ENCODE measurements at places on chromosomes 13 and 19.

- no peak for DNase-seq
Observed at GRCh38 chr13:59472134-59472533, 691.6 kb downstream of the DIAPH3 start.

- DNase-seq = no peak
Observed at GRCh38 chr19:35294859-35295791, 3.2 kb downstream of the MAG start.

GRCh38 chr13:52128714-52129700 lies at the start of gene NEK5:
Gene NEK5, minus strand, starts transcription at chr13:52129073. Its CDS starts 1,591 bp downstream, at chr13:52127482.
- DNase-seq = no peak

DNA sequence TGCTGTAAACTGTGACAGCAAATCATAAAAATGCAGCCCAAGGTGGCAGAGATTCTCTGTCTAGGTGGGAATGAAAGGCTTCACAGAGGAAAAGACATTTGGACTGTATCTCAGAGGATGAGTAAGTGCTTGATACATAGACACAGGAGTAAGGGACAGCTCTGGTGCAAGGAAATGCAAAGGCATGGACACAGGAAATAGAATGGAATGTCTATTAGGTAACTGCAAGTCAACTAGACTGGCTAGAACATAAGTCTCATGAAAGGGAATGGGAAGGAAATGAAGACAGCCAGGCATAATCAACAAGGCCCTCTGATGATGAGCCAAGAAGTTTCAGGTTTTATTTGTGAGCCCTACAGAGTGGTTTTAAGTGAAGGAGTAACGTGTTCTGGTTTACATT lies 321.7 kb downstream of the SUCLA2 start:
- no peak for DNase-seq

DNA sequence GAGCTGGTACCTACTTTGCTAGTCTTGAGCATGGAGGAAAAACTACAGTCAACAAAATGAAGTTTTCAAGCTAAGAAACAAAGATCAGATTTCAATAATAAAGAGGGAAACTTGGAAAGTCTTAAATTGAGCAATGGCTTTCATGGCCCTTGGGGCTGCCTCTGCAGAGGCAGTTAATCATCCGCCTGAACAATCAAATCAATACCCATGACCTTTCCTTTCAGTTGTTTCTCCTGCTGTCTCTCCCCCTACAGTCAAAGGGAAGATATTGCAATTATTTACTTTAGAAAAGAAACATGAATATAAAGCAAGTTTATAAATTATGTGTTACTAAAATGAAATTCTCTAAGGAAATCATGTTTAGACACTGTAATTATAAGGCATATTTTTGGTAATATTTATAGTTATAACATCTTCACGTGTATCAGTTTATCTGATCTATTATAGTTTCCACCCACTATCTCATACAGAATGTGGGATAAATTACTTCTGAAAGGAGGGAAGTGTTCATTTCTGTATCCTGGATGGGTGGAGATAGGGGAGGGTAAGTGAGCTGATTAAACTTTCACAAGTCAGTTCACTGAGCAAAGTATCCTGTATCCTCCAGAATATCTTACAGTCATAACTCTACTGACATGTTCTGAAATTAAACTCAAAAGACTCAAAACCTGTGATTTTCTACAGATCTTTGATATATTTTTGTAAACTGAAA lies 72.4 kb upstream of the TSC22D1 start:
- no peak for DNase-seq

- no peak for DNase-seq
Observed at GRCh38 chr13:35720690-35721554, 244.4 kb upstream of the MAB21L1 start.

DNA sequence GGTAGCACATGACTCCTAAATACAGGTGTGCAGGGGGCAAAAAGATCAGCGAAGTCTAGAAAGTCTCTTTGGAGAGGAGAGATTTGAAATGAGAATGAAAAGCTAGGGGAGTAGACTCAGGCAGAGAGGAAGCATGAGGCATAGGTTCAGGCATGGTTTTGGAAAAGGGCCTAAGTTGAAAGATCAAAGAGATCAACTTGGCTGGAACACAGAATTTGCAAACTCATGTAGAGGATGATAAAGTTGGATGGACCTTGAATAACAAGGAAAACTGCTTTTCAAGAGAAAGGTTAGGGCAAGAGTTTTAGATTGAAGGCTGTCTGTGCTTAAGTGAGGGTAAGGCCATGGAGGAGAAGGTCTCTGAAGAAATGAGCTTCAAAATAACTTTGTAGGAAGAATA lies 47.4 kb upstream of the UBAC2 start:
- DNase-seq = no peak

GRCh38 chr13:20495087-20496023 lies 30.3 kb downstream of the CRYL1 start:
- DNase-seq = no peak

GRCh38 chr13:35477386-35477946 lies 977 bp upstream of the MAB21L1 start:
- no peak for DNase-seq

DNA sequence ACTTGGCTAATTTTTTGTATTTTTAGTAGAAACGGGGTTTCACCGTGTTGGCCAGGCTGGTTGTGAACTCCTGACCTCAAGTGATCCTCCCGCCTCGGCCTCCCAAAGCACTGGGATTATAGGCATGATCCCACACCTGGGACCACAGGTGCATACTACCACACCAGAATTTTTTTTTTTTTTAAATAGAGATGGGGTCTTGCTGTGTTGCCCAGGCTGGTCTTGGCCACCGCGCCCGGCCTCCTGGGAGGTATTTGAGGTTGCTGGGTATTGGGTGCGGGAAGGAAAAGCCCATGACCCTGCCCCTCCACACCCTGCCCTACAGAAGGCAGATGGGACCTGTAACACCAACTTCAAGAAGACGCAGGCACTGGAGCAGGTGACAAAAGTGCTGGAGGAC lies 13.6 kb downstream of the ACTMAP start:
- DNase-seq = no peak

DNA sequence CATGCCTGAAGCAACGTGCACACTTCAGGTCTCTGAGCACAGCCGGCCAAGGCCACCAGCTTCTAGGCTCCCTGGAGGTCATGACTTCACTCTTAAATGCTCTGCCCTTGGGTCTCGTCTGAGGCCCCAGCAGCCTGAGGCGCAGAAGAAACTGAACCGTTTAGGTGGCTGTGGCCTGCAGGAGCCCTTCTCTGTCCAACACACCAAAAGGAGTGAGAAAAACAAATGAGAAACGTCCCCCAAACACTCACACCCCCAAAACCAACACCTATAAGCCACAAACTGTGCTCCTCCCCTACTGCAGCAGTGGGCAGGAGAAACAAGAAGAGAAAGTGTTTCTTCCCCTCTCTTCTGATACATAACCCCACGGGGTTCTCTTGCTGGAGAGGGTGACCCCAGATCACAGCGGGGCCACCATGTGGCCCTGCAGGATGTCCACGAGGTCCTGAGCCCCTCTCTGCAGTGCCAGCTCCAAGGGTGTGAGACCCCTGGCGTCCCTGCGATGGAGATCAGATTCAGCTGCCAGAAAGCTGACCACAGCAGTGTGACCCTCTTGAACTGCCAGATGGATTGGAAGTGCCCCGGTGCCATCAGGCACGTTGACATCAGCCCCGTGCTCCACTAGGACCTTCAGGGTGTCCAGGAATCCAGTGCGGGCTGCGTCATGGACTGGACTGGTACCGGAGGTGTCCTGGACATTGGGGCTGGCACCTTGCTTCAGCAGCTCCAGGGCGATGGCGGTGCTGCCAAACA lies 1.0 kb upstream of the KRI1 start:
- no peak for DNase-seq

DNA sequence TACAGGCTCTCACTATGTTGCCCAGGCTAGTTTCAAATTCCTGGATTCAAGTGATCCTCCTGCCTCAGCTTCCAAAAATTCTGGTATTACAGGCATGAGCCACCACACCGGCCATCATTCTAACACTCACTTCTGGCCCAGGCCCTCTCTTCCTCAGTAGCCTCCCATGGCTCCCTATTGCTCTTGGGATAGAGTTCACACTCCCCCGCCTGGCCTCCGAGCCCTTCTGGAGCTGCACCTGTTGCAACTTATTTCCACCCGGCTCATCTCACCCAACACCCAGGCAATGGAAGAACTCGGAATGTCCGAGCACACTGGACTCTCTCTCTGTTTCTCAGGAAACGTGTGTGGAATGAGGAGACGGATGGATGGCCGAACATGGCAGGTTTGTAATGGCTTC lies 9.0 kb upstream of the SBK3 start:
- DNase-seq = no peak

DNA sequence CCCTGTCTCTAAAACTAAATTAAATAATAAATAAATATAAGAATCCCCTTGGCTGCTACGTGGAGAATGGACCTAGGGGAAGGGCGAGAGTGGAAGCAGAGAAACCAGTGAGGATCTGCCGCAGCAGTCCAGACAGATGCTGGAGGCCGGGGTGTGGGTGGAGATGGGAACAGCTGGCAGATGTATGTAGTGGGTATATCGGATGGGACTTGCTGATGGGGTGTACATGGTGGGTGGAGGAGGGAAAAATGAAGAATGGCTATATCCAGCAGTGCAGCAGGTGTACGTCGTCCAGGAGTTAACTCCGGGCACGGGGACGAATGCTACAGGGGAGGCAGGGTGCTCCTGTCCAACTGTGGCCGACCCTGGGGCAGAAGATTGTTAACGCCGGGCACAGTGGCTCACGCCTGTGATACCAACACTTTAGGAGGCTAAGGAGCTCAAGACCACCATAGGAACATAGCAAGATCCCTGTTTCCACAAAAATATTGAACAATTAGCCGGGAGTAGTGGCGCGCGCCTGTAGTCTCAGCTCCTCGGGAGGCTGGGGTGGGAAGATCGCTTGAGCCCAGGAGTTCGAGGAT lies 654 bp downstream of the CEP89 start:
- no peak for DNase-seq

- DNase-seq = no peak
Observed at GRCh38 chr19:33395561-33396550, 22.3 kb downstream of the CEBPG start.

GRCh38 chr13:94329754-94330551 lies 149.5 kb downstream of the DCT start:
- no peak for DNase-seq

GRCh38 chr19:35657904-35658700 lies 8.2 kb upstream of the UPK1A start:
- no peak for DNase-seq

GRCh38 chr19:23771316-23771715 lies 12.6 kb upstream of the ZNF681 start:
- DNase-seq = no peak

DNA sequence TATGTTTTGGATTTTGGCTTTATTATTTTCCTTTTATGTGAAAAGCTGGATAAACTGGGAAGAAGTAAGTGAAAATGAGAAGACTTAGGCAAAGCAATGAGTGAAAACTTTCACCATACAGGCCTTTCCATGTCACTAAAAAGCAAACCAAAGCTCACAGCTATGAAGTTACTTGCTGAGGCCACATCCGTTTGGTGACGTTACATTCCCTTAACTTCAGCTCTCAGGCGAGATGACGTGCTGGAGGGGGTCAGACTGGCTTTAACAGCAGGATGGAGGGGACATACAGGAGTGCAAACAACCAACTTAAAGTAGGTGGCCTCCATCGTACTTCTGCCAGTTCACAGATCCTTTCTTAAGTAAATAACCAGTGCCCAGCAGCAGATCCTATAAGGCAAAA lies 522.3 kb downstream of the MYO16 start:
- no peak for DNase-seq

- no peak for DNase-seq
Observed at GRCh38 chr19:1882089-1882785, 3.1 kb downstream of the ABHD17A start.

GRCh38 chr13:43482026-43482425 lies 304.7 kb downstream of the ENOX1 start:
- no peak for DNase-seq

DNA sequence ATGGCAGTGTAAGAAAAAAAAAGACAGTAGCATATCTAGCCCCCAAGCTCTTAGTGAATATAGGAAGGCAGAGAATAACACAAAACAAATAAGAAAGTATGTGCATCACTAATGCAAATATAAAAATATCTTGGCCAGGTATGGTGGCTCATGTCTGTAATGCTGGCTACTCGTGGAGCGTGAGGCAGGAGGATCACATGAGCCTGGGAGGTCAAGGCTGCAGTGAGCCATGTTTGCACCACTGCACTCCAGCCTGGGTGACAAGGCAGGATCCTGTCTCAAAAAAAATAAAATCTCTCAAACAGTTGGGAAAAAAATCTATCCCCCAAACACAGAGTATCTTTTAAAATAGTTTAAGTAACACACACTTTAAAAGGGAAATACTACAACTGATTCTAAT lies 17.4 kb downstream of the SPART start:
- DNase-seq = no peak

GRCh38 chr13:101946401-101946800 lies 455.4 kb downstream of the FGF14 start:
- no peak for DNase-seq

- no peak for DNase-seq
Observed at GRCh38 chr13:85970727-85971126, 171.5 kb upstream of the SLITRK6 start.

GRCh38 chr13:75372517-75372916 lies 109.5 kb downstream of the TBC1D4 start:
- no peak for DNase-seq

- DNase-seq = no peak
Observed at GRCh38 chr13:80871481-80871880, 530.6 kb upstream of the SPRY2 start.

GRCh38 chr19:2042485-2043250 lies 8.4 kb downstream of the MKNK2 start:
- DNase-seq = no peak

DNA sequence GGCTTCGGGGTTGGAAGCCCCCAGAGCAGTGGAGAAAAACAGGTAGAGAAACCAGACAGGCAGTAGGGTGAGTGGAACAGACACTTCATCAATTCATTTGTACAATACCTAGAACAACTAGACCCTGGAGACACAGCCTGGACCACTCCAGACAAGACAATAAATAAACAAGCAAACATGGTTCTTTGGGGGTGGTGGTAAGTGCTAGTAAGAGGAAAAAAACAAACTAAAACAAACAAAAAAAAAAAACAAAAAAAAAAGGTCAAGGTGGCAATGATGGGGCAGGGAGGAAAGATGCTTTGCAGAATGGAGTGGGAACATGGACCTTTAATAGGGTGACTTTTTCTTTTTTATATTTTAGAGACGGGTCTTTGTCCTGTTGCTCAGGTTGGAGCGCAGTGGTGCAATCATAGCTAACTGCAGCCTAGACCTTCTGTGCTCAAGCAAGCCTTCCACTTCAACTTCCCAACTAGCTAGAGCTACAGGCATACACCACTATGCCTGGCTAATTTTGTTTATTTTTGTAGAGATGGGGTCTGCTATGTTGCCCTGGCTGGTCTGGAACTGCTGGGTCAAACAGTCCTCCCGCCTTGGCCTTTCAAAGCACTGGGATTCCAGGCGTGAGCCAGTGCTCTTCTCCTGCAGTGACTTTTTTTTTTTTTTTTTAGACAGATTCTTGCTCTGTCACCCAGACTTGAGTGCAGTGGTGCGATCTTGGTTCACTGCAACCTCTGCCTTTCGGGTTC lies 3.1 kb downstream of the JUNB start:
- no peak for DNase-seq

GRCh38 chr13:35356572-35356971 lies 119.9 kb downstream of the MAB21L1 start:
- DNase-seq = no peak
